ENCODE measurements at places on chromosomes 16 and 17.

DNA sequence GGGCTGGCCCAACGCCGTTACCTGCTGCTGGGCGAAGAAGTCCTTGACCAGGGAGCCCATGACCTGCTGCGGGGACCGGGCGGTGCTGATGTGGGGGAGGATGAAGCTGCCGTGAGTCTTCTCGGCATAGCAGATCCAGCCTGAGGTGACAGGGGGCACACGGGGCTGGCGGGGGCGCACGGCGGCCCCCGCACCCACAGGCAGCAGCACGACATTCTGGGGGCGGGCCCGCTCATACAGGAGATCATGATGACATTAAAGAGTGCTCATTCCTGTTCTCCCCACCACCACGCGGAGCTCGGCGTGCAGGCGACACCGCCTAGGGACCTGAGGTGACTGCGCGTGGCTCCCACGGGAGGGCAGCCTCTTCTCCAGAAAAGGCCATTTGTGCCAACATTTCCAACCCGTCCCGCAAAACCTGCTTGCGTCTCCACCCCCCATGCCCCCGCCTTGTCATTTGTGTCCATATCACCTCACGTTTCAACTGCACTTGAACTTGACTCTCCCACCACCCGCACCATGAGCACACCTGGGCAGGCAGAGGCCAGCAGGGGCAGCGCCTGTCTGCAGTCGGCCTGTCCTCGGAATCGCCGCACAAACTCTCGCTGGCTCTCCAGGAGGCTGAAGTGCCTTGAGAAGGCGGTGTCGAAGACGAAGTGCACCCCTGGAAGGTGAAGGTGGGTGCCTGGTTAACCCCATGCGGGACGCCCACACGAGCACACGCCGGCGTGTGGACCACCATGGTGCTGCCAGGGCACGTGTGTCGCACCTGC lies 6.4 kb downstream of the CIAO3 start:
- DNase-seq, result no peak

DNA sequence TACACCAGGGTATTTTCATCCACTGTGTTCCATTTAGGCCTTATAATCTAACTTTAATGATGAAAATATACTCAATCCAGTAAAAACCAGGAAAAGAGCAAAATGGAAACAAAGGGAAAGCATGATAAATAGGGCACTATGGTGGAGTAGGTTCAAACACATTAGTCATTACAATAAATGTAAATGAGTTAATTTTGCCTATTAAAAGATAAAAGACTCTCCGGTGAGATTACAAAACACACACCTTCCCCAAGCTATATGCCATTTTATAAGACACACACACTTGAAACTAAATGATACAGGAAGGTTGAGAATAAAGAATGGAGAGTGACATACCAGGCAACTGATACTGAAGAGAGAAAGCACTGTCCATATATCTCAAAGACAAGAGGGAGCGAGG lies 10.0 kb downstream of the PPL start:
- no peak for DNase-seq

DNA sequence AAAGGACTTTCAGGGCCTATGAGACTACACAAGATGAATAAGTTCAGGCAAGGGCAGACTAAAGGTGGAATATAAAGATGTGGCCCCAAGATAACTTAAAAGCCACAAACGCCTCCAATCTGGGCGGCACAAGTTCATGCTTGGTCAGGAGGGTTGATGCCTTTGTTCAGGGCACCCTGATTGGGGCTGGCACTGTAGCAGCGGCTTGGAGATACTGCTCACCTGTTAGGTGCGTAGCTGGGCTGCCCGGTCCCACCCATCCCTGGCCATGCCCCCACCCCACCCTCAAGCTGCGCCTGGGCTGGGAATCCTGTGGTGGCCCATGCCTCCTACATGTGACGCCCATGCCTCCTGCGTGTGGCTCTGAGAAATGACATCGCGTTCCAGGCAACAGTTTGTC lies 12.5 kb upstream of the SLC13A2 start:
- DNase-seq, result no peak

GRCh38 chr16:31149894-31150890 lies at the start of gene PRSS36:
Gene PRSS36 (minus strand): TSS chr16:31150066. CDS start chr16:31150035, 31 bp downstream.
- DNase-seq, result no peak

GRCh38 chr16:11329071-11329491 lies 16.2 kb upstream of the RMI2 start:
- no peak for DNase-seq

DNA sequence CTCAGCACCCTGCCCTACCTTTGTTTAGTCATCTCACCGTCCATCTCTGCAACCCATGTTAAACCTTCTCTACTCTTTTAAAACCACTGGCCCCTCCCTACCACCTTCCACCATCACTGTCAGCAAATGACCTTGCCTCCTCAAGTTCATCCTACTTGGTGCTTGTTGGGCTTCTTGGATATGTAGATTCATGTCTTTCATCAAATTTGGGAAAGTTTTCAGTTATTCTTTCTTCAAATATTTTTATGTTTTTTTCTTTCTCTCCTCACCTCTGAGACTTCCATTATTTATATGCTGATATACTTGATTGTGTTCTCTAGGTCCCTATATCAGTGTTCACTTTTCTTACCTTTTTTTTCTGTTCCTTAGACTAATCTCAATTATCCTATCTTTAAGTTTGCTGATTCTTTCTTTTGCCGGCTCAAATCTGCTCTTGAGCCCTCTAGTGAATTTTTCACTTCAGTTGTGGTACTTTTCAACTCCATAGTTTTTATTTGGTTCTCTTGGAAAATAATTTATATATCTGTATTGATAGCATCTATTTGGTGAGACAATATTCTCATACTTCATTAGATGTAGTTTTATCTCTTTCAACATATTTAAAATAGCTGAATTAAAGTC lies 28.7 kb upstream of the ALDH3A2 start:
- no peak for DNase-seq

GRCh38 chr17:76558198-76559095 lies 18.6 kb downstream of the PRCD start:
- DNase-seq, result no peak

DNA sequence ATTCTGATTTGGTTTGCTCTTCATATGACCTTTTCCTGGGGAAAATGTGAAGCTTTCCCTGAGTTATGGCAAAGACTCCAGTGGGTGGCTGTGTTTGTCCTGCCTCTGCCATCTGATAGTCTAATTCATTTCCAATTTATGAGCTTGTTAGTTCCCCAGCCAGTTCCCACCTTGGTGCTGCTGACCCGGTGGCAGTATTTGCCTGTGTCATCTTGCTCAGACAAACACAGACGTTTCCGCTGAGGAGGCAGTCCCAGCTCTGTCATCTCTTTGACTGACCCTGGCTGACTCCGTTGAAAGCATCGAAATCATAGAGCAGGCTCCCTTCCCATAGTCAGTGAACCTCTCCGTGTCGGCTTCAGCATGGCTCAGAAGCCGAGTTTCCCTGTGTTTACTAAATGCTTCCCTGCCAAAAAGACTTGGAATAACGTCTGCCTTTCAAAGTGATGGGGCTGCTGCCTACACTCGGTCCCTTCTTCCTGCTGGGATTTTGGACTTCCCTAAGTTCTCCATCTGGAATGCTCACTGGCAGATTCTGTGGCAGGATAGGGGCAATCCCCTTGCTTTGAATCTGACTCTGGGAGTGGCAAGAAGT lies 538.3 kb downstream of the NPIPA7 start:
- DNase-seq, result no peak

Data from central memory CD8-positive, alpha-beta T cell (primary cell).